K562 (cell line): ENCODE measurements at places on chromosomes 2 and 18. TPM values are rescaled to one million over a fixed set of nuclear protein-coding genes. Genes with fewer than 3 reads are reported as not detected.

The SERPINB10 gene
- not detected in 2 replicates for polyA plus RNA-seq

The MBD5 gene
- 6.2 and 6.8 TPM in 2 replicates for polyA plus RNA-seq

The CRYGD gene
- polyA plus RNA-seq, result not detected in 2 replicates

The TANC1 gene
- 0.03 and 0.05 TPM in 2 replicates for polyA plus RNA-seq

The STAMBP gene
- polyA plus RNA-seq, result 48.8 and 51.4 TPM in 2 replicates

The LRP2 gene
- polyA plus RNA-seq, result 0.05 TPM in 1 of 2 replicates, not detected in the other

The KCNIP3 gene
- polyA plus RNA-seq, result not detected in 2 replicates

The CRYGC gene
- polyA plus RNA-seq, result not detected in 2 replicates

The GREB1 gene
- 0.58 and 0.86 TPM in 2 replicates for polyA plus RNA-seq

The FOXD4L1 gene
- polyA plus RNA-seq, result 0.42 and 0.73 TPM in 2 replicates

The MEP1B gene
- 0.11 TPM in 1 of 2 replicates, not detected in the other for polyA plus RNA-seq

The CHRND gene
- not detected in 2 replicates for polyA plus RNA-seq

The ARHGAP15 gene
- polyA plus RNA-seq, result 4.7 and 7.9 TPM in 2 replicates

The NEU2 gene
- polyA plus RNA-seq, result not detected in 2 replicates

The UPP2 gene
- not detected in 2 replicates for polyA plus RNA-seq
